ENCODE measurements at places on chromosomes 6 and 20.

DNA sequence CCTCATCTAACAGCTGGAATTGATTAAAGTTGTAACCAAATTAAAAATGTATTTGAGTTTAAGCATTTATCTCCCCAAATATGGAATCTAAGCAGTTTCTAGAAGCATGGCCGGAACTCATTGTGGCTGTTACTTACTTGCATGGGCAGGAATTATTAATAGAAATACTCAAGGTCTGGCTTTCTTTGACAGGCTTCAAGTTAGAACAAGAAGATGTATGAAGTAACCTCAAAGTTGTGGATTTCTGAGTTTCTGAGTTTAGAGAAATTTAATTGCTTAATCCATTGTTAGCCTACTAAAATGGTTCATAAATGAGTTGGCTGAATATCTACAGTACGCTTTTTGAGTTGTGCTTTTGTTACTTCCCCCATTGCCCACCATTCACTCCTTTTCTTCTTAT lies 7.7 kb downstream of the CARMIL1 start:
- no peak for DNase-seq

DNA sequence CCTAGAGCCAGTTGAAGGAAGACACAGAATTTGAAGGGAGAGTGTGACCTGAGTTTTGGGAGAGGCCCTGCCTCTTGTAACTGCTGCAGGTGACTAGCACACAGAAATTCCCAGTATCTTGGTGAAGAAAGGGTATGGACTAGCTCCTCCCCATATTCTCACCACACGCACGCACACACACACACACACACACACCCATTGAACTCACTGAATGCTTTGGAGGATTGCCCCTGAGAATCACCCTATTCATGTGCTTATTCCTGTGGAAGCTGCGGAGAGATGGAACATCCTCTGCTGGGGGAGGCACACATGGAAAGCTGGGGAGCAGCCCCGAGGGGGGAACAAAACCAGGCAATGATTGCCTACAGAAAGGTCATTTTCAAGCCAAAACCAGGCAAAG lies 6.2 kb upstream of the LMBRD1 start:
- DNase-seq = no peak

DNA sequence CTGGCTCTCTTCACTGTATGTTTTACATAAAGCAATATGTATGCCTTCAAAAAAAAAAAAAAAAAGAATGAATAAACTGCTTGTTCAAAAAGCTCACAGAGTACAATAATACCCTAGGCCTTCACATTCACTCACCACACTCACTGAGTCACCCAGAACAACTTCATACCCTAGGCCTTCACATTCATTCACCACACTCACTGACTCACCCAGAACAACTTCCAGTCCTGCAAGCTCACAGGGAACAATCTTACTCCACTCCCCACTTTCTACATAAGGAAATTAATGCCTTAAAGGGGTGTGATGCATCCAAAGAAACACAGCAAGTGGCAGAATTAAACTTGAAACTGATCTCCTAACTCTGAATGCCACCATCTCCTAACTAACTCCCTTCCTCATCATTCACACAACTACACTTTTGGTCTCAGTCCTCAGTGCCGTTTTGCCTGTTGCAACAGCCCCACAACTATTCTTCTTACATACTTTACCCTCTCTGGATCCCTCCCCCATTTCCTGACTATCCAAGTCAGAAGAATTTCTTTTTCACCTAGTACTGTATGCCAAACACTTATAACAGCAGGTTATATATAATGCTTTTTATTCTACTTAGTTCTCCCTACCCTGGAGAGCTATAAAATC lies 34.2 kb downstream of the NHSL1 start:
- no peak for DNase-seq

DNA sequence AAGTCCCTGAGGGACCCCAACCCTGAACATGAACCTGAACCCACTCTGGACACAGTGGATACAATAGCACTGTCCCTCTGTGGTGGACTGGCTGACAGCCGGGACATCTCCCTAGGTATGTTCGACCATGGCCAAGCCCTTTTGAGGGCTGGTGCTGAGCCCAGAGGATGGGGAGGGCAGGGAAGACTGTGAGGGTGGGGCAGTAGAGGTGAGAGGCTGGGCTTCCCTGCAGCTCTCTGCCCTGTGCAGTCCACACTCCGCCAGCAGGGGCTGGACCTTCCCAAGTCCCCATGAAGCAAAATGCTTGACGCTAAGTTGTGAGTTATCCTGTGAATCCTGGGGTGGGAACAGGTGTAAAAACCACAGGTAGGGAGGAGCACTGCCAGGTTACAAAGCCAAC lies 11.5 kb downstream of the LPIN3 start:
- DNase-seq = no peak

- no peak for DNase-seq
These were observed 14.0 kb downstream of the CALHM6 start for GRCh38 chr6:116475141-116475540.
